ENCODE measurements at places on chromosomes 16 and 17.

DNA sequence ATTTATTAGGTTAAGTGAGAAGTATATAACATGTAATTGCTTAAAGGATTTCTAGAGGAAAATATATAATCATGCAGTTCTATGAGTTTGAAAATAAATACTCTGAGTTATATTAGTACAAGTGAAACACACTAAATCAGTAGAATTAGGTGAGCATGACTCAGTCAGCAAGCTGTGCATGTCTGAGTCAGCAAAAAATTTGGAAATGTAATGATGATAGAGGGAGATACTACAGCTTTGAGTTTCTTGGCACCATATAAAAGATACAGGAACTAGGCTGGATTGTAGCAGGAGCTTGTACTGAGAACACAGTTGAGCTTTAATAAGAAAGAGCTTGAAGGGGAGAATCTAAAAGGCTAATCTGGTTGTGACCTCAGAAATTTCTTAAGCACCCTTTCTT is 1224.6 kb downstream of the CDH8 start:
- no peak for DNase-seq

DNA sequence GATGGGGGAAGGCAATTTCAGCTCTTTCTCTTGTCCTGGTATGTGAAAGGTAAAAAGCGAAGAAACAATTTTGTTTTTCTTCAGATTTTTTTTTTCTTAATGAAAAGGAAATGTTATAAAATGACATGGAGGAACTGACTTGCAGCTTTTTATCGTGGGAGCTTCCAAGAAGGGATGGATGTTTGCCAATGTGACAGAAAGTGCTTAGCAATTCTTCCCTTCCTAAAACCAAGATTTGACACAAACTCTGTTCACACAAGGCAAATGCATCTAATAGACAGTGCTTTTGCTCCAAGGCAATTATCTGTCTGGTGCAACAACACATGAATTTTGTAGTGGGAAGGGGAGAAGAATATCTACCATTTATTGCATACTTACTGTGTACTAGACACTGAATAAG is 988.5 kb downstream of the CDH11 start:
- no peak for DNase-seq

GRCh38 chr17:30570191-30570590 is 93.0 kb downstream of the GOSR1 start:
- no peak for DNase-seq

DNA sequence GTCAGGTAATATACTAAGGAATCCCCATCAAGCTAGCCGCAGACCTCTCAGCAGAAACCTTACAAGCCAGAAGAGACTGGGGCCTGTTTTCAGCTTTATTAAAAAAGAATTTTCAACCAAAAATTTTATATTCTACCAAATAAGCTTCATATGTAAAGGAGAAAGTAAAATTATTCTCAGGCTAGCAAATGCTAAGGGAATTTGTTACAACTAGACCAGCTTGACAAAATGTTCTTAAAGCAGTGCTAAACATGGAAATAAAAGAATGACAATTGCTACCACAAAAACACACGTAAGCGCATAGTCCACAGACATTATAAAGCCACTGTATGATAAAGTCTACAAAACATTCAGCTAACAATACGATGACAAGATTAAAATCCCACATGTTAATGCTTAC is 449.4 kb upstream of the MON1B start:
- DNase-seq: no peak

GRCh38 chr17:38507436-38507835 is 79.2 kb downstream of the ARHGAP23 start:
- DNase-seq: no peak

- DNase-seq: peak; percentile 58
Measured at GRCh38 chr16:1771188-1771863, at the start of gene NME3. Gene NME3 (minus strand): TSS chr16:1771543. CDS start chr16:1771534, 9 bp downstream.

DNA sequence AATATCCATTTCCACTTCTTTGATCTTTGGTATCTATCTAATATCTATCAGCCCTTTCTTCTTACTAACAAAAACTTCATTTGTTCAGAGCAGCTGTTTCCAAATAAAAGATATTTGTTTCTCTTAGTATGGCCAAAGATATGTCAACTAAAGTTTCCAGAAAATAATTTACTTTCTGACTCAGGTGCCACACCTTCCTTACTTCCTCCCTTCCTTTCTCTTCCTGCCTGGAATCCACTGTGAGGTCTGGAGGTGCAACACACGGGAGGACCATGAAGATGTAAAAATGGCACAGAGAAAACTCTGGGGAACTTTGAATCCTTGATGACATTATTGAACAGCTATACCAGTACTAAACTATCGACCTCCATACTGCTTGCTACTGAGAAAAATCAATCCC is 14.0 kb downstream of the MED13 start:
- DNase-seq: no peak

- DNase-seq: no peak
Measured at GRCh38 chr16:85412911-85413520, 200.1 kb upstream of the GSE1 start.

DNA sequence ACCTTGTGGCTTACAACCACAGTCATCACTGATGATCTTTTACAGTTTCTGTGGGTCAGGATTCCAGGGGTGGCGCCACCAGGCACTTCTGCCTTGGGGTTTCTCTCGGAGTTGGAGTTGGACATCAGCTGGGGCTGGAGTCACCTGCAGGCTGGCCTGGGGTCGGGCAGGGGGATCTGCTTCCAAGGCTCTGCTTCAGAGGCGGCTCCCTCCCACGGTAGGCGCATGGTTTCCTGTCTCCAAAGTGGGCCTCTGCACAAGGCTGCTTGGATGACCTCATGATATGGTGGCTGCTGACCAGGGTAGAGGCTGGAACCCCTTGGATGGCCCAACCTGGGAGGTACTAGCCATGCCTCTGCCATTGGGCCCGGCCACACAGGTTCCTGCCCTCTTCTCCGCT is 170.6 kb upstream of the CIBAR2 start:
- no peak for DNase-seq

DNA sequence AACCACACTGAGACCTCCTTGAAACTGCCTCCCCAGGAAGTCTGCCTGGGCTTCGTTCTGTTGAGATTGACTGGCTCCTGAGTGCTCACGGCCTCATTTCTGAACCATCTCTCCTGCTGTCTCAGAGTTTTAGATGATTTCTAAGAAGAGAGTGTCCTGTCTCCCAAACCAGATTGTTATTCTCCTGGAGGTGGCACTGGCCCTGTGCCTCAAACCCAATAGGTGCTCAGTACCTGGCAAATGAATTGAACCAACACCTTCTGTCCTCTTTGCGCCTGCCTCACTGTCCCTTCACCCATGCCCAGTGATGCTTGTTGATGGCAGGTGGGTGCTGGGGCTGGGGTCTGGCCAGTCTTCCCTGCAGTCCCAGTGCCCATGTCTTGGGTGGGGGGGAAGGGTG is 36.3 kb upstream of the C1QL1 start:
- no peak for DNase-seq

GRCh38 chr17:35799942-35800341 is 4.5 kb upstream of the MMP28 start:
- DNase-seq: no peak
